ENCODE measurements at places on chromosomes 2 and 18.

GRCh38 chr2:33435518-33435917 is 40.9 kb upstream of the RASGRP3 start:
- no peak for DNase-seq

GRCh38 chr2:26792720-26793119 is 6.9 kb downstream of the CENPA start:
- no peak for DNase-seq

DNA sequence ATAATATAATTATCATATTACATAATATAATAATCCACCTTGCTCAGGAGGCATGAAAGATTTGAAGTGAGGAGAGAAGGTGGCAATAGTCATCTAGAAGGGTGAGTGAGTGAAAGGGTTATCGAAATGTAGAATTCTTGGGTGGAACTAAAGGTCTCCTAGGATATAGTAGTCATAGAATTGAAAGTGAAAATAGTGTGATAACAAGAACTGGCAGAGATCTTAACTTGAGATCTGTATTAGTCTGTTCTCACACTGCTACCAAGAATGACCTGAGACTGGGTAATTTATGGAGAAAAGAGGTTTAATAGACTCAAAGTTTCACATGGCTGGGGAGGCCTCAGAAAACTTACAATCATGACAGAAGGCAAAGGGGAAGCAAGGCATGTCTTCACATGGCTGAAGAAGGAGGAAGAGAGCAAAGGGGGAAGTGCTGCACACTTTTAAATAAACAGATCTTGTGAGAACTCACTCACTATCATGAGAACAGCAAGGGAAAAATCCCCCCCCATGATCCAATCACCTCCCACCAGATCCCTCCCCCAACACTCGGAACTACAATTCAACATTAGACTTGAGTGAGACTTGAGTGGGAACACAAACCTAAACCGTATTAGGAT is 351.5 kb downstream of the NR4A2 start:
- no peak for DNase-seq

- no peak for DNase-seq
These were observed 35.5 kb downstream of the RTP5 start for GRCh38 chr2:241904791-241905710.

- DNase-seq, result no peak
These were observed 55.3 kb downstream of the DCC start for GRCh38 chr18:52395146-52395852.

GRCh38 chr2:85401464-85401805 is 8.7 kb downstream of the CAPG start:
- DNase-seq, result no peak

GRCh38 chr2:27074738-27075565 is 3.5 kb upstream of the EMILIN1 start:
- DNase-seq, result peak; percentile 50

DNA sequence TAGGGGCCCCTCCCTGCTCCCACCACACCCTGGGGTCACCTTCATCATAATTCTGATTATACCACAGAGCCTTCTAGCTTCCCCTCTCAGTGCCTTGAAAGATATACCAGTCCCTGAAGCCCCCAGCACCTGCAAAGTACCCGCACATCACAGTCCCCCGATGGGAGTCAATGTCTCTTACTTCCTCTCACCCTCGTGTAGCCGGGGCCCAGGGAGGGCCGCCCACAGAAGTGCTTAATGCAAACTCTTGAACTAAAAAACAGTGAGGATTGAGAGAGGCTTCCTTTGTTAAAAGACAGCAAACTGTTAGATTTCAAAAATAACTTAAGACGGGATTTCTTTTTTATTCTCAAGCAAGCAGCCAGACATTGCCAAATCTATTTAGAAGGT is 76.5 kb downstream of the SFXN5 start:
- no peak for DNase-seq

- no peak for DNase-seq
These were observed 125.9 kb downstream of the TTC32 start for GRCh38 chr2:19775838-19776237.

DNA sequence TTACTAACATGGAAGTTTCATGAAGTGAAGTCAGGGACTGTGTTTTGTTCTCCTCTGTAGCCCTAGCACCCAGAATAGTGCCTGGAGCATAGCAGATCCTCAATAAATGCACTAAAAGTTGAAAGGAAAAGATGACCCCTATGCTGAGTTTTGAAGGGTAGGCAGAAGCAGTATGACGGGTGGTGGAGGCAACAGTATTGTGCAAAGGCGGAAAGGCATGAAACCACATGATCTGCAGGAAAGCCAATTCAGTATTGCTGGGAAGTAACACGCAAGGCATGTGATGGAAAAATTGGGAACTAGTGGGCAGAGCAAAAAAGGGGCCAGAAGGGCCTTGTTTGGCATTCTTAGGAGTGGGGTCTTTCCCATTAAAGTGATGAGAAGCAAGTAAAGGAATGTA is 23.1 kb downstream of the DTNB start:
- no peak for DNase-seq

- peak; percentile 13 for DNase-seq
These were observed 201.4 kb downstream of the SOCS6 start for GRCh38 chr18:70489986-70490933.

DNA sequence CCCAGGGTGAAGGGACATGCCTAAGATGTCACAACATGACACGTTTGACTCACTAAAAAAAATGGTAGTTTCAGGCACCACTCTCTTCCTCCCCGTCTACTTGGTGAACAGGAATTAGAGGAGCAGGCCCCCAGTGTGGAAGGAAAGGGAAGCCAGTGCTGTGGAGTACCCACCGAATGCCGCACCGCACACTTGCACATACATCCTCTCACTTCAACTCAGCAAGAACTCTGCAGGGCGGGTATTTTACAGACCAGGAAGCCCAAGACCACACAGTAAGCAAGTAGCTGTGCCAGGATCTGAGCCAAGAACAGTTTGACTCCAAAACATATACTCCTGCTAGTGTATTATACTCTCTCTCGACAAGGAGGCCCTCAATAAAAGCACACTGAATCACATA is 69.8 kb downstream of the BCL2 start:
- no peak for DNase-seq

DNA sequence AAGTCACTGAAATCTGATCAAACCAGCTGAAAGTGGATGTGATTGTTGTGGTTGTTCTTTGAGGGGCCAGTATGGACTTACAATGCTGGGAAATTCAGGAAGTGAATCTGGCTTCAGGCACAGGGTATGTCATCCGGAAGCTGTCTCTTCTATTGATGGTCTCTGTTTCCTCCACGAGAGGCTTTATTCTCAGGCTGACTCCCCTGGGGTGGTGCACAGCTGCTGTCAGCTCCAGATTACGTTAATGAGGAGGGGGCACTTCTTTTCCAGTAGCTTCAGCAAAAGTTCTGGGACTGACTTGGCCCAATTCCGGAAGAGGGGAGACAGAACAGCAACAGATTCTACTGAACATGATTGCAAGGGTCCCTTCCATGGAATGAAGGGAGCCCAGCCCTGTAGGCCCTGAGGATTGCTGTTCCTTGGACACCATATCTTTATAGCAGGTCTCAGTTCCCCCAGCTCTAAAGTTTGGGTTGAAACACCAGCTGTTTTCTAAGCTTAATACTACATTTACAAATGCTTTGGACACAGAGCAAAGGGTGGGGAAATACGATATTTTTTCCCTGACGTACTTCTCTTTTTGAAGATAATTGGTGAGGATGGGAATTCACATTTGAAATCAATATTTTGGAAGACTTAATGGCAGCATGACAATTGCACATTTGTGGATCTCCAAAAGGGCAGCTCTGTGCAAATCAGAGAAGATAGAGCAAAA is 400.9 kb downstream of the TSN start:
- DNase-seq, result no peak

DNA sequence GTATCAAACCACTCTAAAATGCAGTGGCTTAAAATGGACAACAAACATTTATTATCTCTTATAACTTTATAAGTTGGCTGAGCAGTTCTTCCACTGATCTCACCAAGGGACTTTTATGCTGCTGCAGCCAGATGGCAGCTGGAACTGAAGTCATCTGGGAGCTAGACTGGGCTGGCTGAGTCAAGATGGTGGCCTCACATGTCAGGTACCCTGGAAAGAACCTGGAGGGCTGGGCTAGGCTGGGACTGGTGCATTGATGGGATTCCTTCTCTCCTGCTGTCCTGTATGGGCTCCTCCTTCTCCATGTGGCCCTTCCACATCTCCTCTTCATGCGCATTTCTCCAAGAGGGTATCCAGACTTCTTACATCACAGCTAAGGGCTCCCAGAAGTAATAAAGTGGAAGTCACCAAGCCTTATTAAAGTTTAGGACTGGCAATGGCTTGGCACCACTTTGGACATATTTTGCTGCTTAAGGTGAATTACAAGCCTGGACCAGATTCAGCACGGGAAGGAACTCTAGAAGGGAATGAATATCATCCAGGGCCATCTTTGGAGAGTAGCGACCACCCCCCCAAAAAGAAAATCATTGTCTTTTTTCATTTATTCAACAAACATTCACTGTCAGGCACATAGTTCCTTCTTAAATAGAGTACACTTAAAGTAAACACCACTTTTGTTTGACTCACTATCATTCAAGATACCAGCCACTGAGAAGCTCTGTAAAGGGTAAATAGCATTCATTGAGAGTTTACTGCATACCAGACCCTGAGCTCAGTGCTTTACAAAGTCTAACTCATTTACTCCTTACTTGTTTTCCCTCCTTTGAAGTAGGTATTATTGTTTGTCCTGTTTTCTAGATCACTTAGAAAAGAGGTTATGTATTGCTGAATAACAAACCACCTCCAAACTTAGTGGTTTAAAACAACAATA is 138.0 kb downstream of the ZFP36L2 start:
- no peak for DNase-seq

DNA sequence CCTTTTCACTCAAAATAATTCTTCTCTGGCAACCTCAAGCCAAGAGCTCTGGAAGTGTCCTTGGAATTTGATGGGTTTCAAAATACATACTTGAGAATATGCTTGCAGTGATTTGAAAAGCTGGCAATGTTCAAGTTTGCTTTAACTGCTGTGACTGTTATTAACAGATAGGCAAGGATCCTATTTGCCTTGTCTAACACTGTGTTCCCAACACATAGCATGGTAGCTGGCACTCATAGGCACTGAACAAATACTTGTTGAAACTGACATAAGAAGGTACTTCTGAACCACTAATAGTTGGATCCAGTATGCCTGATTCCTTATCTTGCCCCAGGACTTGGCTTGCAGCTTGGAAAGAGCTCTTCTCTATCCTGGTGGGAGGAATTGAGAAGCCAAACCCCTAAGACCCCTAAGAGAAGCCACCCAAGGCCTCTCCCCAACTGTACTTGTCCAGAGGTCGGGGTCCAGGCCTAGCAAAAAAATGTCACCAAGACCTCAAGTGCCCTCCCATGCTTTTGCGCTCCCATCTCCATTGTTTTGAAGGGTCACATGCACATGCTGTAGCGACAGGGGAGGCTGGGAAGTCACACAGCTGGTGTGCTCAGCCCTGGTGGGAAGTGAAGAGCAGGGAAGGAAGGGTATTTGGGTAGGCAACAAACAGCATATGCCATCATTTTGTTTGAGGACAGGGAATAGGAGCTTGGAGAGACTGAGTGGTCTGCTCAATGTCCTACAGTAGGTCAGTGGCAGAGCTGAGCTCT is 118.4 kb upstream of the HAAO start:
- no peak for DNase-seq

DNA sequence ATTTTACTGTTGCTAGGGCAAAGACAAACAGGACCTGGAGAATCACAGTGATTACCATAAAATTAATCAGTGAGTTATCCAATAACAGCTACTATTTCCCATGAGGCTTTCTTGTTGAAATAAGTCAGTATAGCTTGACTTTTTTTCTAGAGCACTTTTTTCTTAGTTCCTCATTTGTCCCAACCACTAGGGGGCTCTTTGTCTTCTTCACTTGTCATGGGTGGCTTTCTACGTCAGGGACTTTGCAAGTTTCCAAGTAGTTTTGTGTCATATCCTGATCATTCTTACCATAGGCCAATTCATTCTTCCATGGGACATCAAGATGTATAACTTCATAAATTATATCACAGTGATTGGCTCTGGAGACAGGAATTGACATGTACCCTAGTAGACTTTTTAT is 1019.6 kb upstream of the PIK3C3 start:
- DNase-seq, result no peak

GRCh38 chr2:33535421-33535820 is 59.0 kb downstream of the RASGRP3 start:
- DNase-seq, result no peak

DNA sequence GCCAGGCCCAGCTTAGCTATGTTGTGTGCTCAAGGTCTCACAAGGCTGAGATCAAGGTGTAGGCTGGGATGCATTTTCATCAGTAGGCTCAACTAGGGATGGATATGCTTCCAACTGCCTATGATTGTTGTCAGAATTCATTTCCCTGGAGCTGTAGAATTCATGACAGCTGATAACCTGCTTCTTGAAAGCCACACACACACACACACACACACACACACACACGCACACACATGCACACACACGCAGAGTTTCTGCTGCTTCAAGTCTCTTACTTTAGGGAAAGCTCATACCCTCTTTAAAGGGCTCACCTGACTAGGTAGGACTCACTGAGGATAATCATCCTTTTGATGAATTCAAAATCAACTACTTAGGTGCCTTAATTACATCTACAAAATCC is 8.2 kb upstream of the VPS4B start:
- no peak for DNase-seq

DNA sequence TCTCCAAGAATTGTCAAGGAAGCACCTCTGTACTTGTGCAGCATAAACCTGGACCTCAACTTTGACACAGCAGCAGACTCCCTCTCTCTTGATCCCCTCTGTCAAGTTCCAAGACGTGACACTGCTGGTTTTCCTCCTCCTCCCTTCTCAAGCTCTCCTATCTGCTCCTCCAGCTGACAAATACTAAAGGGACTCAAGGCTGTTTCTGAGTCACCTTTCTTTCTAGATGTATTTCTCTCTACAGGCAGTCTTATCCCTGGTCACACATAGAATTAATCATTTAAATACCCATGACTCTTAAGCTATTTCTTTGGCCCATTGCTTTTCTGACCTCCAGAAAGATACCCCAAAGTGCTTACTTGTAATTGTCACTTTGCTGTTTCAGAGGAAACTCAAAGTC is 53.5 kb downstream of the SEPTIN10 start:
- DNase-seq, result no peak

GRCh38 chr2:191899410-191899809 is 52.5 kb upstream of the CAVIN2 start:
- DNase-seq, result no peak

GRCh38 chr18:39057423-39058064 is 1491.9 kb upstream of the CELF4 start:
- no peak for DNase-seq

- no peak for DNase-seq
These were observed 59.6 kb downstream of the ZNF516 start for GRCh38 chr18:76435316-76435989.

GRCh38 chr2:121101093-121101715 is 183.8 kb downstream of the TFCP2L1 start:
- no peak for DNase-seq

- DNase-seq, result no peak
These were observed 2.8 kb downstream of the NYAP2 start for GRCh38 chr2:225402210-225402776.

GRCh38 chr18:13270279-13270855 is 51.8 kb downstream of the LDLRAD4 start:
- no peak for DNase-seq

GRCh38 chr2:217986256-217986961 is 16.4 kb downstream of the TNS1 start:
- no peak for DNase-seq
